ENCODE measurements at places on chromosomes 16 and 17. TPM values are rescaled to one million over a fixed set of nuclear protein-coding genes. Genes with fewer than 3 reads are reported as not detected.

Gene ZNF23
- total RNA-seq, result 10.9 TPM

Gene HOXB5
- total RNA-seq, result not detected

- peaks cover 6% of the 10 kb centered on the region for H3K4me1 ChIP-seq
- peaks cover 30% of the 10 kb centered on the region for H3K27me3 ChIP-seq
- DNase-seq, result no peak
- no peak overlapping the region for H3K27ac ChIP-seq
- H3K4me3 ChIP-seq, result peak overlapping the region; percentile 65
These were observed 776 bp downstream of the LRRC75A start for GRCh38 chr17:16491131-16491702.

GRCh38 chr16:69465083-69465721 is 40.8 kb downstream of the CYB5B start:
- H3K27ac ChIP-seq, result no peak overlapping the region
- 0 out of 2 replicates have a peak, but pooled peaks cover 4% of the 10 kb centered on the region for H3K36me3 ChIP-seq
- H3K4me1 ChIP-seq, result peaks cover 6% of the 10 kb centered on the region
- H3K4me3 ChIP-seq, result no peak overlapping the region
- H3K27me3 ChIP-seq, result no peaks in the 10 kb centered on the region

DNA sequence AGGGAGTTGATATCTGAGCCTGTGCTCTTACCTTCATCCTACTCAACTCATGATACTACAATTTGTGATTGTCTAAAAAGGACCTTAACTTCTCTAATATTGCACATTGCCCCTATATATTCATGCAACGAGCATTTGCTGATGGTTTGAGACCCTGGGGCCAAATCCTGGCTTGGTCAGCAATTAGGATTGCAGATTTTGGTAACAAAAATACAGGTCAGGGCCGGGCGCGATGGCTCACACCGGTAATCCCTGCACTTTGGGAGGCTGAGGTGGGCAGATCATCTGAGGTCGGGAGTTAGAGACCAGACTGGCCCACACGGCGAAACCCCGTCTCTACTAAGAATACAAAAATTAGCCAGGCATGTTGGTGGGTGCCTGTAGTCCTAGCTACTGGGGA is 35.4 kb upstream of the HAPSTR1 start:
- no peak for DNase-seq
- H3K36me3 ChIP-seq, result no peaks in the 10 kb centered on the region
- H3K4me1 ChIP-seq, result peaks cover 26% of the 10 kb centered on the region
- H3K27ac ChIP-seq, result no peak overlapping the region

DNA sequence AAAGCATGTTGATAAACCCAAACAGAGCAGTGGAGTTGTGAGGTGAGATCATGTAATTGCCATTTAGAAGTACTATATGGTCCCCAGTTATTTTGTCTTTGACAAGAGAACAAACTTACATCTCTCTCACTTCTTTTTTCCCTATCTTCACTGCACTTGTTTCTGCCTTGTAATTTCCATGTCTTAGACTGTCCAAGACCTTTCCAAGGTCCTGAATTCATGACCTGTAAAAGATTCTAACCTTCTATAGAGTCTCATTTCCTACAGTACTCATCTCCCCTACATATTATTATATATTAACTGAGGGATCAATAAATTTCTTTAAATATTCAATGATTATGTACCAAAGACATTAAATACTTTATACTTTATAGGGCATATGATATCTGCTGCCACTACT is 295.3 kb upstream of the KIF2B start:
- no peaks in the 10 kb centered on the region for H3K4me1 ChIP-seq
- no peak overlapping the region for H3K4me3 ChIP-seq
- no peak for DNase-seq
- H3K36me3 ChIP-seq, result no peaks in the 10 kb centered on the region
- H3K27ac ChIP-seq, result no peak overlapping the region

GRCh38 chr17:12909046-12909445 is 108.8 kb downstream of the ELAC2 start:
- no peak overlapping the region for H3K4me3 ChIP-seq
- H3K4me1 ChIP-seq, result no peaks in the 10 kb centered on the region
- DNase-seq, result no peak

GRCh38 chr16:4603624-4604170 is 11.0 kb downstream of the UBALD1 start:
- no peak overlapping the region for H3K4me3 ChIP-seq
- H3K27me3 ChIP-seq, result peaks cover 2% of the 10 kb centered on the region
- no peaks in the 10 kb centered on the region for H3K36me3 ChIP-seq
- no peaks in the 10 kb centered on the region for H3K4me1 ChIP-seq

Gene SCIMP
- total RNA-seq, result not detected

Gene TK1
- 84.5 TPM for total RNA-seq

- H3K36me3 ChIP-seq, result no peaks in the 10 kb centered on the region
- no peak for DNase-seq
- no peaks in the 10 kb centered on the region for H3K27me3 ChIP-seq
- no peak overlapping the region for H3K4me3 ChIP-seq
- H3K27ac ChIP-seq, result no peak overlapping the region
These were observed 25.0 kb upstream of the ATP2A3 start for GRCh38 chr17:3989041-3989886.

Gene ACAP1
- total RNA-seq, result 4.4 TPM

DNA sequence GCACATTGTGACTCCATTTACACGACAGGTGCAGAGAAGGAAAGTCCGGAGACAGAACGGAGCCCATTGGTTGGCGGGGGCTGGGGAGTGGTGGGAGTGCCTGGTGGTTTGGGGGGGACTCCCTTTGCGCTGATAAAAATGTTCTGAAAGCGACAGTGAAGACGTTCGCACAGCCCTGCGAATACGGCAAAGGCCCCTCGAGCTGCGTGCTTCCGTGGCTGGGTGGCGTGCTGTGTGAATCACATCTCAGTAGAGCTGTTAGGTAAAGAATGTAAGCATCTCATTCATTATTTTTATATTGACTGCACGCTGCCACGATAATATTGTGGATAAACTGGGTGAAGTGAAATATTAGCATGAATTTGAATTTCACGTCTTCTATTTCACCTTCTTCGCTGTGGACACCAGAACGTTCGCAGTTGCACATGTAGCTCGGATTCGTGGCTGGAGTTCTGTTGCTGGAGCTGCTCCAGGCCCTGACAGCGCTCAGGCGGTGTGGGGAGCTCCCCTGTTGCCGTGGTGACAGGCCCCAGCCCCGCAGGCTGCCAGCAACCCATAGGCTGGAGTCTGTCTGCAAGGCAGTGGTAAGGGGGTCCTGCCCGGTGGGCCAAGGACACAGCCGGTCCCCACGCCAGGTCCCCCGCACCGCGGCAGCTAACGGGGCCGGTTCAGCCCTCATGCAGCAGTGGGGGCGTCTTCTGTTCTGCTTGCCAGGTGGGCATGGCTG is 44.6 kb downstream of the SOX8 start:
- DNase-seq, result no peak
- H3K36me3 ChIP-seq, result no peaks in the 10 kb centered on the region
- H3K4me1 ChIP-seq, result no peaks in the 10 kb centered on the region
- no peak overlapping the region for H3K4me3 ChIP-seq

Data from GM23248 (cell line).